Type B pancreatic cell (in vitro differentiated cells): ENCODE measurements at places on chromosomes 7 and 10. TPM values are rescaled to one million over a fixed set of nuclear protein-coding genes. Genes with fewer than 3 reads are reported as not detected.

The NCF1 gene
- total RNA-seq, result not detected in 2 replicates

The LIPA gene
- 26.9 and 46.4 TPM in 2 replicates for total RNA-seq

The C10orf90 gene
- total RNA-seq, result 1.5 TPM in 1 of 2 replicates, not detected in the other

The LOXL4 gene
- total RNA-seq, result 40.5 and 59.4 TPM in 2 replicates

The ELFN1 gene
- total RNA-seq, result 5.7 and 5.8 TPM in 2 replicates

The RASSF4 gene
- 22.7 and 27.9 TPM in 2 replicates for total RNA-seq

The SEMA4G gene
- 28.0 and 46.0 TPM in 2 replicates for total RNA-seq

The BCCIP gene
- total RNA-seq, result 55.9 and 81.5 TPM in 2 replicates

The MNX1 gene
- 14.9 and 27.0 TPM in 2 replicates for total RNA-seq
